ENCODE measurements at places on chromosomes 1 and 21.

GRCh38 chr1:244918421-244919319 lies 54.3 kb upstream of the HNRNPU start:
- peak; percentile 59 for DNase-seq

GRCh38 chr1:30812076-30812475 lies 54.5 kb upstream of the LAPTM5 start:
- DNase-seq = no peak

- DNase-seq = no peak
Observed at GRCh38 chr21:40733024-40733397, 113.9 kb downstream of the DSCAM start.

GRCh38 chr1:154301582-154301981 lies 19.3 kb upstream of the AQP10 start:
- no peak for DNase-seq

GRCh38 chr1:221418346-221418745 lies 323.5 kb downstream of the DUSP10 start:
- no peak for DNase-seq
